ENCODE measurements at places on chromosomes 1 and 21.

DNA sequence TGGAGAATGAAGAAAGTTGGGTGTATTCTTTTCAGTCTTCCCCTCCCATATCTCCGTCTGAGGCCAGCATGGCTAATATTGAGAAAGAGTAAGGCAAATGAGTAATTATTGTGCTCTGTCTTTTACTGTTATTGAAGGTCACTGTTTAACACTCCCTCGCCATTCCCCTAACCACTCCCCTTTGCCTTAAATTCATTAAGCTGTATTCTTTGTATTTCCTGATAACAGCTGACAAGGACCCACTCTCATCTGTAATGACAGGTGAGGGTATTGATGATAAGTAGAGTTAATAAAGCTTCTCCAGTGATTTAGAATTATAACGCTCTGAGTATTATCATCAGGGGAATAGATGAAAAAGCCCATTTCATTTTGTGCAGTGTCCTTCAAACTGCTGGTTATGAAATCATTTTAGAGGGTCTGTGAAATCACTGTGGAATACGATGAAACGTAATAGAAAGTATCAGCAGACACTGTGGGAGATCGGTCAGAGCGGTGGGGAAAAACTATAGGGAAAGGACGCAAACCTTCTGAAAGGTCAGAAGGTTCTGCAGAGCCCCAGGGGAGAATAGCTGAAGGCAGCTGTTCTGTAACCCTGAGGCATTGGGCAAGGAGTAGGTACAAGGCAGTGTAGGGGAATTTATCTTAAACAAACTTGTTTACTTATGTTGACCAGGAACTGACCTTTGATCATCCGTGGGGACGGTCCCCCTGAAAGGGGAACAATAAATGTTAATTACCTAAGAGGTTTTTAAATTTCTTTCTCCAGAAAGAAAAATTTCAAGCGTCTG, 46.3 kb upstream of the CACYBP start:
- no peak for DNase-seq

- DNase-seq: no peak
Observed at GRCh38 chr21:40517646-40518045, 329.3 kb downstream of the DSCAM start.

DNA sequence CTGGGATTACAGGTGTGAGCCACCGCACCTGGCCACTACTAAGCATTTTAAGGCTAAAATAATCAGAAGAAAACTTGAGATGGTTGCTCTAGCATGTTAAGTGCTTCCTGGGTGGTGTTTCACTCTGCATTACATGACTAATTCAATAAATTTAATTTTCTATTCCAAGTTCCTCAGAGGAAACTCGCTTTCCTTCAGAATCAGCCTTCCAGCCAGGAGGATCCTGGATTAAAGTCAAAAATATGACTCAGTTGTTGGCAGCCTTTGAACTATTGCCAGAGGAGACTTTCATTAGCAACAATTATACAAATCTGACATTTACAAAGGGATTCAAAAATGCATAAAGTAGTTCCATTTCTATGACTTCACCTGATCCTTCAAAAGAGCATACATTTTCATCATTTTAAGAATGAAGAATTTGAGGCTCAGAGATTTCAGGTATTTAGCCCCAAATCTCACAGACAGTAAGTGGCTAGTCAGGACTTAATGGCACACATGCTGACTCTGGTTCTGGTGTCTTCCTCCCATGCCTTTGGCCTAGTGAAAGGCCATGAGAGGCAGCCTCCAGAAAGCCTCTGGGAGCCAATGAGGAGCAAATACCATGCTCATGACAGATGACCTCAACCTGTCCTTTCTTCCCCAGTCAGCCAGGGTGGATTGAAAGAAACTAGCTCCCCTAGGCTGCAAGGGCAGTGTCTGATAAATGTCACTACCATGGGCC, 115.7 kb downstream of the MAP3K21 start:
- no peak for DNase-seq

DNA sequence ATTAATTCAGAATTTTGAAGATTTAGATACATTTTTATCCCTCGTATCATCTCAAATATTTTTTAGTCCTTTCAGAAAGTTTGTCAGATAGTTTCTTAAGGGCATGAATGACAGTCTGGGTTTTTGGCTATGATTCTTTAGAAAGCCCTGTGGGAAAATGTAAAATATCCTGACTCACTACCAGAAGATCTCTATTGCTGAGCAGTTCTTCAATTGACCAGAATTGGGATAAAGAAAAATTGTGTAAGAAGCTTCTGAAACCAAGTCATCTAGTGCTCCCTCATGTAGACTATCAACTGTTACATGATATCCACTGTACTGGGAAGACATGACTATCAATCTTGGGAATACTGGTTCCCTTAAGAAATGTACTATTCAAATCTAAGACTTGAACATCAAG, 608.3 kb upstream of the CHRM3 start:
- no peak for DNase-seq

DNA sequence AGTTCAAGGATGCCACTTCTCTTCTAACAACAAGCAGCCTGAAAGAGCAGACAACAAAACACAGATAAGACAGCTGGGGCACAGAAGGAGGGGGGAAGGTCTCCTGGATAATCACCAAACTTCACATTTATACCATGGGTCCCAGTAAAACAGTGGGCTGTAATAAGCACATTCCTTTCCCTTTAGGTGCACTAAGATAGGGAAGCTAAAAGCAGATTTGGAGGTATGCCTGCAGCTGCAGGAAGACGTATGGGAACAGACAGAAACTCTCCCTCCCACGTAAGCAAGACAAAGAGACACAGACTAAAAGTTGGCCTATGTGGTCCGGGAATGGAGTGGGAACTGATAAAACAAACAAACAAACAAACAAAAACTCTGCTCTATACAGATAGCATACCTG, 612.1 kb downstream of the MRPL39 start:
- DNase-seq: no peak

DNA sequence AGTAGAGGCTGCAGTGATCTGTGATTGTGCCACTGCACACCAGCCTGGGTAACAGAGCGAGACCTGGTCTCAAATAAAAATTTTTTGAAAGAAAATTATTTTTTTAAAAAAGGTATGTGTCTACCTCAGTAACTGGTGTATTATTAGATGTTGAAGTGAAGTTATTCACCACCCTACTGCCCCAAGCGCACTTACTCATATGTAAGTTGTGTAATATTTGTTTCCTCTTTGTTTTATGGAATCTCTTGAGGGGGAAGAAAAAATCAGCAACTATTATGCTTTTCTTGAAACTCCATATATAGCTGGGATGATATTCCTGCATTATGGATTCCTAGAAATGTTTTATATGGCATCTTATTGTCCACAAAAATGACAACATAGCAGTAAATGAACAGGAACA, 21.3 kb downstream of the RBM15 start:
- DNase-seq: no peak

DNA sequence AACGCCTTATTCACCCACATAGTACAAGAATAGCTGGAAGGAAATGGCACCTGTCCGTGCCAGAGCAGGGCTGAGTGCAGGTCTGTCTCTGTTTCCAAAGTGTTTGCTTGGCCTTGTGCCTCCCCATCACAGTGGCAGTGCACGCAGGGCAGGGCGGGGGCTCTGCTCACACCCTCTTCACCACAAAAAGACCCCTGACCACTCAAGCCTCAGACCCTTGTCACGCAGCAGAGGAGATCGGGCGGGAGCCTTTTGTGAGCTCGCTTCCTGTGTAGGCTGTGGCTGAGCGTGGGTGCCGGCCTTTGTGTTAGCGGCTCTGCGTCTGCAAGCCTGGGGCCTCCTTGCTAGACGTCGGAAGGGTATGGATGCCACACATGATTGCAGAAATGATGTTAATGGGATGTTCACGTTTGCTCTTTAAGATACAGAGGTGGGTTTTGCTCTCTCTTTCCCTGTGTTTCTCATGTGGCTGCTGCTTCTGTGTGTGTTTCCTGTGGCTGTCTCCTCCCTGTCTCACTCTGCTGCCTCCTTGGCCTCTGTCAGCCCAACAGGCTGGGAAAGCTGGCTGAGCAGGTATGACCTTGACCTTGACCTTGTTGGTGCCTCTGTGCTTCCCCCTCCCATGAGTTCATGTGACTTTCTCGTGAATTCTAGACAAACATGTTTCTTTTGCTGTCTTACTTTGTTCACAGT, 45.4 kb downstream of the S100B start:
- peak; percentile 36 for DNase-seq

GRCh38 chr1:180424848-180425457, 77.4 kb downstream of the ACBD6 start:
- no peak for DNase-seq

DNA sequence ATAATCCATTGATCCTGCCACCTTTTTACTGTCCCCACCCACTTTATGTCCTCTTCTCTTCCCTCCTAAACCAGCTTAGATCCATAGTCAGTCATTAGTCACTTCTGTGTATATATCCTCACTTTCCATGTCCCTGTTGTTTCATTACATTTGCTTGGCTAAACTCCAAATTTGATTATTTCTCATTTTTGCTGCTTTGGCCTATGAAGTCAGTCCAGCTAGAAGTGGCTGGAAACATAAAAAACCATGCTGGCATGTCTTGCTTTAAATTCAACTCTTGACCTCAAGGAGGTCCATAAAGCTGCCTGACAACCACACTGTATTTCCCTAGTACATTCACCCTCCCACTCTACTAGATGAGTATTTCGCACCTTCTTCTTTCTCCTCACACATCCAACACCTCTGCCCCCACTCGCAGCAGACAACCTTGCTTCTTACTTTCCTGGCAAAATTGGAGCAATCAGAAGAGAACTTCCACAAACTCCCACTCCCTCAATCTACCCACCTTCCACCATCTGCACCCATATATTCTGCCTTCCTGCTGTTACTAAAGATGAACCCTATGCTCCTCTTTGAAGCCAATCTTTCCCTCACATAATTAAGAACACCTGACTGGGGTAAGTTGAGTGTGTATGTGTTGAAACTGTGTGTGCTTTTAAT, 72.1 kb downstream of the ZNF648 start:
- DNase-seq: no peak

DNA sequence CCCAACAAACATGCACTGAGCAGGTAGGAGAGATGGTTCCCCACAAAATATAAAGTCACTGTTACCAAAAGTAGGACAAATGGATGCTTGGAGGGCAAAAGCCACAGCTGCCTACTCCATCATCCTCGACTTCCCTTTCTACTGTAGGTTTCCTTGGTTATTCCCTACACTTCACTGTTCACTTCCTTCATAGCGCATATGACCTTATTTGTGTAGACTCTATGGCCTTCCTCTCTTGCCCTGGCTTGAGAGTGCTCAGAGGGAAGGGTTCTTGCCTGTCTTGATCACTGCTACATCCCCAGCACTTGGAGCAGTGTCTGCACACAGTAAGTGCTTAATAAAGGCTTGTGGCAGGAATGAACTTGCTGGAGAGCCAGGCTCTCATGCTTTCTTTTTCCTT, 14.6 kb upstream of the TRNP1 start:
- no peak for DNase-seq

DNA sequence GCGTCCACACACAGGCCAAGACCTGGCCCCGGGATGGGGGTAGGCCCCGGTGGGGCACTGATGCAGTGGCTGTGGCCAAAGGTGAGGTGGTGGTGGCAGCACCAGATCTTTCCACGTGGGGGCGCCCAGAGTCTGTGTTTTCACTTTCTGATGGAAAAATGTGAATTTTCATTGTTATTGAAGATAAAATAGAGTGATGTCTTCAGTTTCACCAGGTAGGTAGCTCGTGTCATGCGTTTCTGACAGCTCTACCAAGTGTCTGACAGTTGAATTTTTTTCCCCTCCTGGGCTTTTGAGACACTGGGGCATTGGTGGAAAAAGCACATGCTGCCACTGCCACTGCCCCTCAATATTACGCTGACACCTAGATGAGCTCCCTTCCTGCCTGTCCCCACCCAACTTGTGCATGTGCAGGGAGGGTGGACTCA, 40.0 kb upstream of the MAGOH start:
- DNase-seq: peak; percentile 93

GRCh38 chr1:18373882-18374493, 106.7 kb upstream of the KLHDC7A start:
- DNase-seq: peak; percentile 9

GRCh38 chr21:45309069-45309986, 21.6 kb upstream of the POFUT2 start:
- DNase-seq: no peak

DNA sequence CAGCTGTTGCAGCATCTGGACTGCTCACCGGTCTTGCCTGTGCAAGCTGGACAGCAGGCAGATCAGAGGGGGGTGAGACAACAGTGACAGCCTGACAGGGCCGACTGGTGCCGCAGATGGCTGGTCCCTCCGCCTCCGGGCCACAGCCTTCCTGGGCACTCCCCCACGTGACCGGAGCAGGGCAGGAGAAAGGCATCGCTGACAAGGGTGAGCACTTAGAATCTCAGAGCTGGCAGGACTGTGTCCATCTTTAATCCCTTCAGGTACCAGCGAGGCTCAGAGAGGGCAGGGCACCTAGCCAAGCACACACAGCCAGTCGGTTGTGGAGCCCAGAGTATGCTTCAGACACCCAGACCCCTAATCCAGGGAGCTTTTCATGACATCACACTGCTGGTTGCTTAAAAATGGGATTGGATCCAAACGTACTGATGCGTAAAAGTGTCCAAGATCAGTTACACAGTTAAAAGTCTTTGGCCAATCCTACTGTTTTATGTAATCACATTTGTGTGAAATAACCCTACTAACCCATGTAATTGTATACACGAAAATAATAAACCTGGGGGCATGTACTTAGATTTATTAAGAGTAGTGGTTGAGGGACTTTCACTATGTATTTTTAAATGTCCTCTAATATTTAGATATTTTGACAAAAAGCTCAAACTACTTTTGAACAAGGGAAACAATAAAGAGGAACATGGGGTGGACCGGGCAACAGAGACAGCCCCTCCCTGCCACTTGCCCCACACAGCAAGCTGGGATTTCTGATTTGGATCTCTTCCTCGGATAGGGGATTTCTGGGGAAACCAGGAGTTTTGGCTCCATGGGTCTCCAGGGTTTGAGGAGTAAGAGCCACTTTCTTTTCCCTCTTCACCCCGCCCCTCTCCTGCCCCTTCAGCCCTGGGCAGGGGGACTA, 758 bp upstream of the CNTN2 start:
- DNase-seq: no peak

Data from GM19239 (cell line).